ENCODE measurements at places on chromosomes 13 and 19.
A peak's percentile ranks its signal among the peaks of the same experiment; 100 is the strongest.

- no peak for DNase-seq
Measured at GRCh38 chr13:46641274-46642081, 88.5 kb downstream of the LRCH1 start.

DNA sequence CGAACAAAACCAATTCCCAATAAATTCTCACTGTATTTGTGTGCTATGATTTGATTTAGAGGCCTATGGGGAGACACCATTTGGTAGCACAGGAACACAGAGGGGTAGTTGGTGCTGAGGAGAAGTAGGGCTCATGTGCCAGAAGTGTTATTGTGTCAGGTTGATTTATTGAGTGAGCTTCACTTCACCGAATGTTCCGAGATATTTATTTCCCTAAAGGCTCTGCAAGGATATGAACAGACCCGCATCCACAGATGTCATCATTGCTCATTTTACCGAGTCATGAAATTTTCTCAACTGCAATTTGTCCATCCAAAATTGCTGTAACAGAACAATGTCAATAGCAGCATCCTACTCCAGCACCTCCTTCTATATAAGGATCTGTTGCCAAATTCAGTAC is 69.5 kb downstream of the DACH1 start:
- no peak for DNase-seq

DNA sequence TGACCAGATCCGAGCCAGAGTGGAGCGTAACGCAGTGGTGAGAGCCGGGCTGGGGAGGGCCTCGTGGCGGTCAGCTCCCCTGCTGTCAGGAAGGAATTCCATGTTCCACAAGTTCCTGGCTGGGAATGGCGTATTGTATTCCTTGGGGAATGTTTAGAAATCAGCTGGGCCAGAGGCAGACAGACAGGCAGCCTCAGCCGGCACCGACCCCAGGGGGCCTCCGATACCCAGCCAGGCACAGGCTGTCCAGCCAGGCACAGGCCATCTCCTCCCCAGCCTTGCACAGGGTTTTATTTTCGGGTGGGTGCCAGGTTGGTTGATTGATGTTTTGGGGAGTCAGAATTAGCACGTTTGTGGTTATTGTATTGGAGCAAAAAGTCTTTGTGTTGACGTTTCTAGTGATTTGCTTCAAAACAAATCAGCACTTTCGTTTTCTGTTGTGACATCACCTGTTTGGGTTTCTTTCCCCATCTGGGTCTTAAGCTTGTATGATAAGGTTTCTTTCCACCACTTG is 126.6 kb upstream of the MCF2L start:
- no peak for DNase-seq

DNA sequence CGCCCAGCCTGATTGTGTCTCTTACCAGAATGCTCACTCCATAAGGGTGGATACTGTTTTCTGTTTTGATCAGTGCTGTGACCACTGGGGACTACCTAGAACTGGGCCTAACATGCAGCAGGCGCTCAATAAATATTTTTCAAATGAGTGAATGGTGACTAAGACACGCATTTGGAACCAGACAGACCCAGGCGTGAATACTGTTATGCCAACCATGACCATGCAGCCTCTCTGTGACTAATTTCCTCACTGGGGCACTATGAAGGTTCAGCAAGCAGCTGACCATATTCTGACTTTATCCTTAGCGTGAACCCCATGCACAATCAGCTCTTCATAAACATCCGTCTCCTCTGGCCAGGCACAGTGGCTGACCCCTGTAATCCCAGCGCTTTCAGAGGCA is 13.0 kb upstream of the SPC24 start:
- DNase-seq, result no peak

- DNase-seq, result peak; percentile 19
Measured at GRCh38 chr13:96817336-96817941, 176.8 kb downstream of the OXGR1 start.

- DNase-seq, result no peak
Measured at GRCh38 chr13:50871405-50871804, 27.9 kb upstream of the DLEU7 start.

DNA sequence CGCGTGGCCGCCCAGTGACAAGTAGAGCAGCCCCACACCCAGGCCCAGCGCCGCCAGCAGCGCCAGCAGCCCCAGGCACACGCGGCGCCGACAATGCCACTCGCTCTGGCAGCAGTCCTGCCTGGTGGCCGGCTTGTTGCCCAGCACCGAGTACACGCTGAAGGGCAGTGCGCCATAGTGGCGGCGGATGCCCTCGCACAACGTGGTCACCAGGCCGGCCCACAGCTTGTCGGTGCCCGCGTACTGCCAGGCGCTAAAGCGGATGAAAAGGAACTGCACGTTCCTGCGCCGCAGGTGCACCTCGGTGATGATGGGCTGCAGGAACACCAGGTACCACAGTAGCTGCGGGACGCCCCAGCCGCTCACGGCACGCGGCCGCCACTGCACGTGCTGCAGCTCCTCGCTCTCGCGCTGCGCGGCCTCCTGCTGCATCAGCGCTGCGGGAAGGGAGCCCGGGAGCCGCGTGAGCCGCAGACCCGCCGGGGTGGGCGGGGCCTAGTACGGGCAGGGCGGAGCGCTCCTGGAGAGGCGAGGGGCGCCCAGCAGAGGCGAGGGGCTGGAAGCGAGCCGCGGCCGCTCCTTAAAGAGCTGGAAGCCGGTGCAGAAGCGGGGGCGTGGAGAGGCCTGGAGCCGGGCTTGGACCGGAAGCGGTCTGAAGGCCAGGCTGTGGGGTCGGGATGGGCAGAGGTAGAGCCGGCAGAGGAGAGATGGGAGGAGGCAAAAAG is 7.3 kb downstream of the NKPD1 start:
- DNase-seq, result peak; percentile 48

DNA sequence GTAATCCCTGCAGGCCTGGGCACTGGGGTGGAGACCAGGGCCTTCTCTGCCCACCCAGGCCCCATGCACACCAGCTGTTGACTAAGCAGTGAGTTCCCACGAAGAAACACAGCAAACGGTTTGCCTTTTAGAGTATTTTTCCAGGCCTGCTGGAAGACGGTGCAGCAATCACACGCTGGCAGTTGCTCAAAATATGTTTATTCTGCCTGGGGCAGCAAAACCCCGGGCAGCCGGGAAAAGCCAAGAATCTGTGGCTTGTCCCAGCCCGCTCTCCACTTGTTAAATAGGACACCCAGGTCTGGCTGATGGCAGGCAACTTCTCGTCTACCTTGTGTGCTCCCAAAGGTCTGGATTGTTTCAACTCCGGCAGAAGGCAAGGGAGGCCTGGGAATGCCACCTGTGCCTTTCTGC is 40.8 kb downstream of the GGACT start:
- DNase-seq, result no peak

DNA sequence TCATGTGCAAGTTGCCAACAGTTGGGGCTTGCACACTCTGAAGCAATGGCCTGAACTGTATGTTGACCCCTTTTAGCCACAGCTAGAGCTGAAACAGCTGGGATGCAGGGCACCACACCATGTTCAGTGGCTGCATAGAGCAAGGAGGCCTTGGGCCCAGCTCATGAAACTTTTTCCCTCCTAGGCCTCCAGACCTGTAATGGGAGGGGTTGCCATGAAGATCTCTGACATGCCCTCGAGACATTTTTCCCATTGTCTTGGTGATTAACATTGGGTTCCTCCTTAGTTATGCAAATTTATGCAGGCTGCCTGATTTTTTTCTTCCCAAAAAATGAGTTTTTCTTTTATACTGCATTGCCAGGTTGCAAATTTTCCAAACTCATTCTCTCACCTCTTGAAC is 165.1 kb upstream of the PRR20A start:
- DNase-seq, result no peak

- DNase-seq, result no peak
Measured at GRCh38 chr13:112727581-112727980, 37.7 kb downstream of the ATP11A start.

DNA sequence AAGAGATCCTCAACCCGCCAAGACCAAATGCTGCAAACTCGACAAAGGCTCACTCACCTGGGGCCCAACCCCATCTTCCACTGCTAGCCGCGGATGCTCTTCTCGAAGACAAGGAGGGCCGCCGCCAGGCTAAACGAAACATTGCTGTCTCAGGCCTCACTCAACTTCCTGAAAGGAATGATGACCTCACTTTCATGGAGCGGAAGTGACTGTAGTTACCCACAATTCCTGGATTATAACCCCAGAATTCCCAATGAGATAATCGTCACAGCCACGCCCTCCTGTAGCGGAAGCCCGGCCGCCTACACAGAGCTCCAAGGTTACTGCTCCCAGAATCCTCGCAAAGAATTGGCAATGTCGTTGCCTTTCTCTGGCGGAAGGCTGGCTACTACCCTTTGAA is 10.5 kb upstream of the ZNF112 start:
- no peak for DNase-seq

DNA sequence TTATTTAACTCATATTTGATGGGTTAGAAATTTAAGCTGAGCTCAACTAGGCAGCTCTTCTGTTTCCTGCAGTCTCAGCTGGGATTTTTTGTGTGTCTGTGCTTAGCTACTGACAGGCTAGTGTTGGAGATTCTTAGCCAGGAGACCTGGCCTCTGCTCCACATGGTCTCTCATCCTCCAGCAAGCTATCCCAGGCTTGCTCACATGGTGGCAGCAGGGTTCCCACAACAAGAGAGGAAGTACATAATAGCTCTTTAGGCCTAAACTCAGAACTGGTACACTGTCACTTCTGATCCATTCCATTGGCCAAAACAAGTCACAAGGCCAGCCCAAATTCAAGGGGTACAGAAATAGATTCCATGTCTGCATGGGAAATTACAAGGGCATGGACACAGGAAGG is 406.2 kb downstream of the SUCLA2 start:
- DNase-seq, result no peak

- no peak for DNase-seq
Measured at GRCh38 chr13:50390503-50391248, 375.4 kb downstream of the KCNRG start.

GRCh38 chr19:29675650-29676186 is 10.5 kb downstream of the PLEKHF1 start:
- DNase-seq, result peak; percentile 86

DNA sequence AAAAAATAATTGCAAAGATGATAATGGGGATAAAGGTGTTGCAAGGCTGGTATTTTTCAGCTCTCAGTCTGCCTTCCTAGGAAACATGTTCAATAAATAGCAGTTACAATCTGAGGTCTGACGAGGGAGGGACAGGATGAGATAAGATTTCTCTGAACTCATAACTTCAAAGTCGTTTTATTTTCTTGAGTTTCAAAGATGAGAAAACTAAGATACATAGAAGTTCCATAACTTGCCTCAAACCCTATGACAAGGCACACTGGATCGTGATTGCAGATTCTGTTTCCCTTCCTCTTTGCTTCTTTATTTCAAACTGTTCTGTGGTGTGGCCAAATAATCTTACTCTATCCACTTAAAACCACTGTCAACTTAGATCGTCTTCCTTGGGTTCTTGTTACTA is 327.2 kb downstream of the GPC5 start:
- no peak for DNase-seq

GRCh38 chr19:2685204-2685704 is 17.2 kb downstream of the GNG7 start:
- no peak for DNase-seq

DNA sequence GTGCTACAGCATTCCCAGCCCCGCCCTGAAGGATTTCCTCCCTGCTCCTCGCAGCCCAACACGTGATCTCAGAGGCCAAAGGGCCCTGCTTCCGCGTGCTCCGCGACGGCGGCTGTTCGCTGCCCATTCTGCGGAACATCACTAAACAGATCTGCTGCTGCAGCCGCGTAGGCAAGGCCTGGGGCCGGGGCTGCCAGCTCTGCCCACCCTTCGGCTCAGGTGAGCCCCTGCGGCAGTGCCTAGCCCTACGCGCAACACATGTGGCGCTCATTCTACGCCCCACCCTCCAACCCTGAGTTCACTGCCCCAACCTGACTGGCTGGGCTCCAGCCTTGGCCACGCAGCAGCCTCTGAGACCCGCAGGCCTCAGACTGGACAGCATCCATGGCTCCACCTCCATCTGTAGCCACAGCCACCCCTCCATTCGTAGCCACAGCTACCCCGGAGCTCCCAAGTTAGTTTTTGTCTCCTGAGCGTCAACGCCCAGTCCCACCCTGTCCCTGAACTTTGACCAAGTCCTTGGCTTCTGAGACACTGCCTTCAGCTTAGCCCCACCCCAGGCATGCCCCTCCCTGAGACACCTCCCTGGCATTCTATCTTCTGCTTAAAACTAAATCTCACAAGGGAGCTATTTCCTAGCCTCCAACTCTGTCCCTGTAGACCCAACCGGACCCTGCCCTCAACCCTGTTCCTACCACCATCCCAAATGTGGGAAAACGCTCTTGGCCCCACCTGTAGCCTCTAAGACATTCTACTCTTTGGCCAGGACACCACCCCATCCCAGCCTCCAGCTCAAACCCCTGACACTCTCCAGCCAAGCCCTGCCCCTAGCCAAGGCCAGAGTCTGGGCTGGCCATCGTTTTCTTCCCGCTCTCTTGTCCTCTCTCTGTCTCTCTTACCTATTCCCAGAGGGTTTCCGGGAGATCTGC is 6.4 kb downstream of the LTBP4 start:
- DNase-seq, result no peak

DNA sequence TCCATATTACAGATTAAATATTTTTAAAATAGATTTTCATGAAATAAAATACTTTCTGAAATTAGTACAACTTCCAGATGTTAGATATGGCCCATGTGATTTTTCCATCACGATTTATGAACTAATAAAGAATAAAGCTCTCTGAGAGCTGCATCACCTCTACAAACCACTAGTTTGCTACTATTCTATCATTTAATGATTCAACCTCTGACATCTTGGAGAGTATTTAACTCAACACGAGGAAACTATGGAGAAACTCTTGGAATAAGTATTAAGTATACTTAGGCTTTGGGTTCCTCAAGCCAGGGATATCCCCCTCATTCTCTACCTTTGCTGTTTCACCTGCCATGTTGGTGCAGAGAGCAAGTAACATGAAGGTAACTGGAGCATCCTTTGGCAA is 55.7 kb downstream of the DACH1 start:
- no peak for DNase-seq

DNA sequence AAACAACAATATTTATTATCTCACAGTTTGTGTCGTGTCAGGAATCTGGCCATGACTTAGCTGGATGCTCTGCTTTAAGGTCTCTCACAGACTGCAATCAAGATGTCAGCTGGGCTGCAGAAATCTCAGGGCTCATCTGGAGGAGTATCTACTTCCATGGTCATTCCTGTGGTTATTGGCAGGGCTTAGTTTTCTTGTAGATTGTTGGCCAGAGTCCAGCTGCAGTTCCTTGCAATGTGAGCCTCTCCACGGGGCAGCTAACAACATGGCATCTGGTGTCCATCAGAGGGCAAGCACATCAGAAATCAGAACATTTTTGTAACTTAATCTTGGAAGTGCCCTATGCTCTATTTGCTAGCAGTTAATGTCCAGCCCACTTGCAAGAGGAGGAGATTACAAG is 45.7 kb upstream of the TDRD3 start:
- DNase-seq, result no peak

- DNase-seq, result no peak
Measured at GRCh38 chr13:99418843-99419140, 82.5 kb upstream of the TM9SF2 start.

GRCh38 chr19:44737238-44738071 is 11.1 kb upstream of the BCL3 start:
- no peak for DNase-seq

GRCh38 chr13:101941095-101941783 is 460.6 kb downstream of the FGF14 start:
- no peak for DNase-seq

GRCh38 chr13:37662624-37663023 is 64.1 kb upstream of the POSTN start:
- DNase-seq, result no peak
